T-cell (primary cell): ENCODE measurements at places on chromosomes 2 and 18. TPM values are rescaled to one million over a fixed set of nuclear protein-coding genes. Genes with fewer than 3 reads are reported as not detected.

- no peaks in the 10 kb centered on the region for H3K27me3 ChIP-seq
- H3K4me1 ChIP-seq: peaks cover 17% of the 10 kb centered on the region
- DNase-seq: no peak
- no peak overlapping the region for H3K4me3 ChIP-seq
- H3K36me3 ChIP-seq: no peaks in the 10 kb centered on the region
Observed at GRCh38 chr2:203685789-203686420, 20.5 kb upstream of the CD28 start.

DNA sequence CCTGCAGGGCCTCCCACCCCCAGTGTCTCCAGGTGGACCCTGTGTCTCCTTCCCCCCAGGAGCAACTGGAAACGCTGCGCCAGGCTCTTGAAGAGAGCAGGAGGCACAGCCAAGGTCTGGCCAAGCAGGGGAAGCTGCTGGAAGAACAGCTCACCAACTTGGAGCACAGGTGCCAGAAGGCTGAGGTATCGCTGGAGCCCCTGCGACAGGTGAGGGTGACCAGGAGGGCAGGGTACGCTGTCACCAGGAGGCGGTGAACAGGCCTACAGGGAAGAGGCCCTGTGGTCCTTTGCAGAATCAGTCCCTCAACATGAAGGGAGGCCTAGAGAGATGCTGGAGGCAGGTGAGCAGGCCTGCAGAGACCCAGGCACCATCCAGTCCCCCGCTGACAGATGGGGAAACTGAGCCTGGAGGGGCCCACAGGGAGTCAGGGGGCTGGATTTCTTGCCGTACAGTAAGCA is 15.6 kb upstream of the SNED1 start:
- DNase-seq: no peak
- no peak overlapping the region for H3K27ac ChIP-seq
- H3K36me3 ChIP-seq: no peaks in the 10 kb centered on the region

DNA sequence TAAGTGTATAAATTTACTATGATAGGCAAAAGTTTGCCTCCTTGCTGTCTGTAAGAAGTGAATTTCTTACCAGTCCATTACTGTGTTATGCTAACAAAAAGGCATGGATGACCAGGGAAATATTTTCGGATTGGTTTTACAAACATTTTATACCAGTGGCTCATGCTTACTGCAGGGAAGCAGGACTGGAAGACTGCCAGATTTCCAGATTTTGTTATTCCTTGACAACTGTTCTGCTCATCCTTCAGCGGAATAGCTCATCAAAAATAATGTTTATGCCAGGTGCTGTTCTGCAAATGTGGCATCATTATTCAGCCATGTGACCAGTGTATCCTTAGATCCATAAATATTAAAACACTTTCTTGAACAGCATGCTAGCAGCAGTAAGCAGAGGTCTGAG is 40.4 kb upstream of the NETO1 start:
- no peak overlapping the region for H3K4me3 ChIP-seq
- no peaks in the 10 kb centered on the region for H3K27me3 ChIP-seq
- H3K4me1 ChIP-seq: no peaks in the 10 kb centered on the region
- DNase-seq: no peak
- H3K36me3 ChIP-seq: no peaks in the 10 kb centered on the region

- DNase-seq: no peak
- H3K27ac ChIP-seq: no peak overlapping the region
- H3K4me3 ChIP-seq: no peak overlapping the region
- no peaks in the 10 kb centered on the region for H3K36me3 ChIP-seq
- H3K27me3 ChIP-seq: no peaks in the 10 kb centered on the region
- no peaks in the 10 kb centered on the region for H3K4me1 ChIP-seq
Observed at GRCh38 chr18:27253571-27253970, 68.5 kb upstream of the CHST9 start.

- H3K36me3 ChIP-seq: no peaks in the 10 kb centered on the region
- no peak overlapping the region for H3K27ac ChIP-seq
- H3K4me3 ChIP-seq: peak overlapping the region; percentile 66
- no peaks in the 10 kb centered on the region for H3K27me3 ChIP-seq
- peaks cover 40% of the 10 kb centered on the region for H3K4me1 ChIP-seq
- no peak for DNase-seq
Observed at GRCh38 chr2:207767461-207768167, 2.1 kb downstream of the FZD5 start.

LDLRAD4 gene
- 80.8 TPM for total RNA-seq

SFT2D3 gene
- 8.0 TPM for total RNA-seq

DNA sequence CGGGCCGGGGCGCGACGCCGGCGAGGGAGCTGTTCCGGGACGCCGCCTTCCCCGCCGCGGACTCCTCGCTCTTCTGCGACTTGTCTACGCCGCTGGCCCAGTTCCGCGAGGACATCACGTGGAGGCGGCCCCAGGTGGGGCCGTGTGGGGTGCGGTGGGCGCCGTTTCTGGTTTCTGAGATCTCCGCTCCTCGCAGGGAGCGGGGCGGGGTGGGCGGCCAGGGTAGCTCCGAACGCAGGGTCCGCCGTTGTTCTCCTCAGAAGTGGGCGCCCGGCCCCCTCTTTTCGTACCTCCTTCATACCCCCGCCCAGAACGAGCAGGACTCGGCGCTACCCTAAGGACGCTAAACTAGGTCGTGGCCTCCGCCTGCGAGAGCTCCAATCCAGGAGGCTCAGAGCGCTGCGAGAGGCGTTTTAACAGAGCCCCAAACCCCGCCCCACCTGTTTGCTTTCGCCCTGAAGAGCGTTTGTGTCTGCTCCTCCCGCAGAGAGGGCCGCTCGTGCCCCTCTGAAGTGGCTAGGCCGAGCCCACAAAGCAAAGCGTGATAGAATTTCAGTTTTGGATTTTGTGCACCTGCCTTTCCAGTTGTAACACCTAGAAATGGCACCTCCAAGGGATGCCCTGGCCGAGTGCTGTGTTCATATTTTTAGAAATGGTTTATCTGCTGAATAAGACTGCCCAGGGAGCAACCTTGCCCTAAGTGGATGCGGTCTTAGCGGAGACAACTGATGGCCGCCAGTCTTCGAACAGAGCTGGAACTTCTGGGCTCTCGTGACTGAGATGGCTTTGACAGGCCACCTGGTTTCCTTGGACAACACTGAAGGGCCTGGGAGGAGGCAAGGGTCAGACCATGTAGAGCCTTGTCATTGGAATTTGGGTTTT is 626 bp downstream of the CAPN10 start:
- H3K27ac ChIP-seq: peak overlapping the region; percentile 54
- peak overlapping the region; percentile 96 for H3K4me3 ChIP-seq
- no peaks in the 10 kb centered on the region for H3K27me3 ChIP-seq

DNA sequence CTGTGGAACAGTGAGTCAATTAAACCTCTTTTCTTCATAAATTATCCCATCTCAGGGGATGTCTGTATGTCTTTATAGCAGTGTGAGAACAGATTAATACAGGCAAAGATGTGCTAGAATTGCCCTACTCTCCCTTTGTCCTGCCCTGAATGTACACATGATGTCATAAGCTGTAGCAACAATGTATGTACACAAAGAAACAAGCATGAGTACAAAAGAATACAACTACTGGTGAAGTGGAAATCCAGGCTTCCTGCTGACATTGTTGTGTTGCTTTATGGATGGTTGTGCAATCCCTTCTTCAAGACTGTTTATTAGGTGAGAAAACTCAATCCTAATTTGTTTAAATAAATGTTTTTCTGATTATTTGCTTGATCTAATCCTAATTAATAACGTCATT is 446.6 kb downstream of the DSC3 start:
- H3K4me1 ChIP-seq: no peaks in the 10 kb centered on the region
- DNase-seq: no peak
- H3K4me3 ChIP-seq: no peak overlapping the region
- H3K36me3 ChIP-seq: no peaks in the 10 kb centered on the region

- no peak overlapping the region for H3K4me3 ChIP-seq
- peaks cover 15% of the 10 kb centered on the region for H3K27me3 ChIP-seq
- no peaks in the 10 kb centered on the region for H3K4me1 ChIP-seq
- H3K27ac ChIP-seq: no peak overlapping the region
- DNase-seq: no peak
Observed at GRCh38 chr2:175864137-175864850, 137.8 kb downstream of the LNPK start.

GPN1 gene
- total RNA-seq: 32.1 TPM

RND3 gene
- 0.90 TPM for total RNA-seq

NYAP2 gene
- 0.06 TPM for total RNA-seq

DNA sequence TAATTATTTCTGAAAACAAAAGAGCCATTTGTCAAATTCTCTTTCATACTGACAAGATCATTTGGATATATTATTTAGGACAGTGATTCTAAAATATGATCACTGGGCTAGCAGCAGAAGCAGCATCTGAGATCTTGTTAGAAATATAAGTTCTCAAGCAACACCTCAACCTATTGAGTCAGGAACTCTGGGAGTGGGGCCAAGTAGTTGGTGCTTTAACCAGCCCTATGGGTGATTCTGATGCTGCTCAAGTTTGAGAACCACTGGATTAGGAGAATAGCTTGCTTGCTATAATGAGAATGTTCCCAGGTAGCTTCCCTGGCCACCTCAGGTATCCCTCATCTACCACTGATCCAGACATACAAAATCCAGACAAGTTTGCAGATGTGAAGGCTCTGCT is 466.9 kb upstream of the CELF4 start:
- no peaks in the 10 kb centered on the region for H3K27me3 ChIP-seq
- DNase-seq: no peak
- H3K36me3 ChIP-seq: no peaks in the 10 kb centered on the region
- H3K27ac ChIP-seq: no peak overlapping the region
- no peak overlapping the region for H3K4me3 ChIP-seq
- H3K4me1 ChIP-seq: no peaks in the 10 kb centered on the region

DNA sequence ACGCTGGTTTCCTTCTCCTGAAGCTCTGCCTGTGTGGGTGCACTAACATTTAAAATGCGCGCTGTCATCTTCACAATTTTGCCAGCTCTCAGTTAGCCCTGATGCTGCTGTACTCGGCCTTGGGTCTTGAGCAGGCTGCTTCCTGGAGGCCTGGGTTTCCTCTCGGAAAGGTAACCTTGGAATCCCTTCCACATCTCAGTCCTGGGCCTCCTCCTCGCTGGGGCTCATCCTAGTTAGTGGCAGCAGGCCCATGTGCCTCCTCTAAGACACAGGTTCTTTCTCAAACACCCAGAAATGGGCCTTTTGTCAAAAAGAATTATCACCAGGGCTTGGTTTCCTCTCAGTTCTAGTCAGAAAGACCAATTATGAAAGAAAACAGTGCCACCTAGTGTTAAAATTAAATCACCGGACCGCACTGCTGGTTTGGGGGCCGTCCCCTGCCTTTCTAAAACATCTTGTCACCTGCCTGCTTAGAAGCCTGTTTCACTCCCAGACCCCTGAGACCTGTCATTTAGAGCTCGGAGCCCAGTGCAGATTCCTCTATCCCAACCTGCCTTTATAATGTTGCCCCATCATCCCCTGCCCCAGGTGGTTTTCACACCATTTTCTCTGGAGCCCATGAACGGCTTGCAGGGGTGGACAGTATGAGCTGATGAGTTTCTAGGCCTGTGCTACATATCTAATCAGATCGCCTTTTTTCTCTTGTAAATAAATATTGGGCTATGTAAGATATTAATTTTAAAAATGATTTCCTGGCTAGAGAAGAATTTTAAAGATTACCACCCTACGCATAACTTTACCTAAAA is 42.4 kb downstream of the HK2 start:
- H3K4me3 ChIP-seq: no peak overlapping the region
- H3K36me3 ChIP-seq: peaks cover 8% of the 10 kb centered on the region
- peaks cover 4% of the 10 kb centered on the region for H3K4me1 ChIP-seq
- no peaks in the 10 kb centered on the region for H3K27me3 ChIP-seq
- no peak overlapping the region for H3K27ac ChIP-seq

APLF gene
- 6.1 TPM for total RNA-seq

DNA sequence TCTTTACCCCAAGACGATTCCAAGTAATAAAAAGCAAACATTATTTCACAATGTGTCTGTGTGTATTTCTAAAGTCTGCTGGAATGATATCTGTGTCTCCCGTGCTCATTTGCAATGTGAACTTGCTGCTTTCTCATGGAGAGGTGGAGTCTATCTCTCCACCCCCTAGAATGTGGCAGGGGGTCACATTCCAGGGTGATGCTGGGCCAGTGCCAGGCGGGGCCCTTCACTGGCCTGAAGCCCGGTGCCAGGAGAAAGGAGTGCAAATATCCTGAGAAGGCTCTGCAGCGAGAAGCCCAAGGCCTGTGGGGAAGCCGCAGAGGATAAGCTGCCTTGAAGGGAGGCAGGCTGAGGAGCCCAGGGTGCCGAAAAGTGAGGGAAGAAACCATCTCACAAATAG is 26.8 kb upstream of the LDLRAD4 start:
- no peaks in the 10 kb centered on the region for H3K4me1 ChIP-seq
- H3K27ac ChIP-seq: no peak overlapping the region
- no peaks in the 10 kb centered on the region for H3K36me3 ChIP-seq

EMX1 gene
- total RNA-seq: not detected

GRCh38 chr2:159042115-159042850 is 73.8 kb downstream of the TANC1 start:
- DNase-seq: no peak
- H3K27me3 ChIP-seq: no peaks in the 10 kb centered on the region
- H3K4me1 ChIP-seq: no peaks in the 10 kb centered on the region
- H3K36me3 ChIP-seq: no peaks in the 10 kb centered on the region
- no peak overlapping the region for H3K4me3 ChIP-seq
- H3K27ac ChIP-seq: no peak overlapping the region

DNA sequence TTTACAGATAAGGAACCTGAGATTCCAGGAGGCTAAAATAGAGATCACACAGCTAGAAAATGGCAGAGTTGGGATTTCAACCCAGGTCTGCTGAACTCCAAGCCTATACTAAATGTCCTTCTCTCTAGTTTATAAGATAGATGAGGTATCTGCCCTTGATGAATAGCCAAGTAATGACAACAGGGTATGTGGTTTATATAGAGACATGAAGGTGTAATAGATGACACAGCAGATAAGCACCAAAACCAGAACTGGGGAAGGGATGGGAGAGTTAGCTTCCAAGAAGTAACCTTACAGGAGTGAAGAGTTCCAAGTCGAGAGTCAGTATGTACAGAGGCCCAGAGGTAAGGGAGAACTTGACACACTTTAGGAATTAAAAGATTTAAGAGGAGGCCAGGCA is 104.7 kb upstream of the UBXN4 start:
- no peak overlapping the region for H3K27ac ChIP-seq
- H3K36me3 ChIP-seq: peaks cover 21% of the 10 kb centered on the region
- no peak for DNase-seq

DNA sequence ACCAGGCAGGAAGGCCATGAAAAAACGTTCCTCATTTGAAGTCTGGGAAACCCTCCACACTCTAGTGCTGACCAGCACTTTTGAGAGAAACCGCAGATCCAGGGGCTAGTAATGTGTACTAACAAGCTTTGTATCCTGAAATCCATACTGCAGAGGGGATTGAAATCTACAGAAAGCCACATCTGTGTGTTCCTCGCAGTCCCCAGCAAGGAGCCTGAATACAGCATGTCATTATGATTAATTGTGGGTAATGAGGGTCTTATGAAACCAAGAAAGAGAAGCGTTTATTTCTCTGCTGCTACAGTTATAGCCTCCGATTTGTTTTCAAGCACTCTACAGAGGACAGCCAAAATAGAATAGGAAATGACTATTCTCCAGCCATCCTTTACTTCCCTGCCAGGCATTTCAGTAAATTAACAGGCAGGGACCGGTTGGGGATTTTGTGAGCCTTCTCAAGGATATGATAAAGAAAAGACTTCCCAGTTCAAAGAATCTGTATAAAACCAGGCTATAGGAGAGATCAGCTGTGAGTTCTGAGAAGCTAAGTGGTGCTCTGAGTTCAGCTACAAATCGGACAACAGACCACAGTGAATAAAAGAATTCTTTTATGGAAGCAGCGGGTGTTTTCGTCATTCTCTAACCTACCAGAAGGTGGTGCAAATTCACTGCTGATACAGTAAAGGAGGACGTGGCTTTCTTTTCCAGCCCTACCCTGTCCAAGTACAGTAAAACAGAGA is 133.4 kb downstream of the INSIG2 start:
- H3K4me1 ChIP-seq: peaks cover 17% of the 10 kb centered on the region
- no peak overlapping the region for H3K4me3 ChIP-seq
- no peaks in the 10 kb centered on the region for H3K36me3 ChIP-seq
- H3K27me3 ChIP-seq: peaks cover 17% of the 10 kb centered on the region
- peak; percentile 76 for DNase-seq

CABLES1 gene
- 0.61 TPM for total RNA-seq

MYO7B gene
- not detected for total RNA-seq
